ENCODE measurements at places on chromosomes 6 and 20.

GRCh38 chr20:9110365-9110764, 41.5 kb downstream of the PLCB4 start:
- no peak for DNase-seq

- no peak for DNase-seq
Observed at GRCh38 chr20:60977901-60978300, 274.2 kb upstream of the CDH4 start.

DNA sequence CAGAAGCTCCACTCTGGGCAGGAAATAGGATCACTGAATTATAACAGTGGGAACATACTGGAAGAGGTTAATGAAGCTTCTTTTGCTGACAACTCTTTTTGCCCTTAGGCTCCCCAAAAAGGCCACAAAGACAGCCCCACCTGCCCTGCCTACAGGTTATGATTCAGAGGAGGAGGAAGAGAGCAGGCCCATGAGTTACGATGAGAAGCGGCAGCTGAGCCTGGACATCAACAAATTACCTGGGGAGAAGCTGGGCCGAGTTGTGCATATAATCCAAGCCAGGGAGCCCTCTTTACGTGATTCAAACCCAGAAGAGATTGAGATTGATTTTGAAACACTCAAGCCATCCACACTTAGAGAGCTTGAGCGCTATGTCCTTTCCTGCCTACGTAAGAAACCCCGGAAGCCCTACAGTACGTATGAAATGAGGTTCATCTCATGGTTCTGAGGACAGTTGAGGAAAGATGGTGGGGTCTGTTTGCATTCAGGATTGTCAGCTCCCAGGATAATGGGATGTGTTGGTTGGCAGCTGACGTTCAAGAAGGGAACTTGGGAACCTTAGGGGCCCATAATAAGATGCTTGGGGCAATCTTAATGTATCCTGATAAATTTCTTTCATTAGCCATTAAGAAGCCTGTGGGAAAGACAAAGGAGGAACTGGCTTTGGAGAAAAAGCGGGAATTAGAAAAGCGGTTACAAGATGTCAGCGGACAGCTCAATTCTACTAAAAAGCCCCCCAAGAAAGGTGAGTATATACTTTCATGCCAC, 11.5 kb downstream of the BRD2 start:
- no peak for DNase-seq

- DNase-seq: no peak
Observed at GRCh38 chr6:40996591-40997233, 42.3 kb downstream of the UNC5CL start.

DNA sequence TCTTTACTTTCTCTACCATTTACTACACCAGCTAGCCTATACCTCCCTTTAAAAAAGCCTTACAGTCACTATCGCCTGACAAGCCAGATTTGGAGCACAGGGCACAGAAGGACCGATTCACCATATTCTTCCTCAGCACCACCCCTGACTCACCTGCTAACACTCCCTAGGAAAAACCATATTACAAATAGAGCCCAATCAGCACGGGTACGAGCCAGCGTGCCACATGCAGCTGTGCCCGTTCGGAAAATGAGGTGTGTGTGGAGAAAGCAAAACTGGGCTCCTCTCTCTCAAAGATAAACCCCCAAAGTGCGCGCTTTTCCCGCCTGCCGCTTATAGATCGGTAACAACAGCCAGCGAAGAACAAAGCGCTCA, 1.2 kb downstream of the SYNCRIP start:
- DNase-seq: no peak

DNA sequence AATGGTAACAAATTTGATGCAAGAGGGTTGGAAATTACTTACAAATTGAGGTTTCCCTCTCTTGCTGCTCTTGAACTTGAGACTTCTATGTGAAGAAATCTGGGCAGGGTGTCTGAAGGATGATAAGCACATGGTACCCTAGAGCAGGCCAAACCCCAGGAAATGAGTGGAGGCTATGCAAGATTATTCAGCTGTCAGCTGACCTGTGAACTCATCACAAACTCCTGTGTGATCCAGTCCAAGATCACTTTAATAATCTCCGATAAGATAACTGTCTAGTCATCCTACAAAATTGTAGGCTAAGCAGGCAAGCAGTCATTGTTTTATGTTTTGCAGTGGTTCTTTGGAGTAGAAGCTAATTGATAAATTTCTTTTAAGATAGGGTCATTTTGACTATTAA, 213.1 kb downstream of the BTBD3 start:
- DNase-seq: no peak

DNA sequence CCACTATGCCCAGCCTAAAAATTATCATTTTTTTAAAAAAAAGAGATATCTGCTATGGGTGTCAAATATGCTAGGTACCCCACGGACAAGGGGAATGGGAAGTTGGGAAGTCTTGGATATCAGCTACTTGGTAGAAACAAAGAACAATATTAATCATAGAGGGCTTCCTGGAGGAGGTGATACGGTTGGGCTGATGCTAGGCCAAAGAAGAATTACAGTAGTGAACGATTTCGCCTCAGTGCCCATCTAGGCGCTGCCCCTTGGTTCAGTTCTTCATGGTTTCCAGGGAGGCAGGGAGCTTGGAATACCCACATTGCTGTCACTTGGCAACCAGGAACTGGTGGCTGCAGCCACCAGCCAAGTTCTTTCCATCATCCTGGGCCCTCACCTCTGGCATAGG, 5.5 kb upstream of the PSMF1 start:
- no peak for DNase-seq
